ENCODE measurements at places on chromosomes 13 and 19.

GRCh38 chr19:8573316-8573715 is 3.9 kb downstream of the MYO1F start:
- no peak for DNase-seq

GRCh38 chr13:53045189-53045588 is 16.6 kb downstream of the OLFM4 start:
- DNase-seq, result no peak

DNA sequence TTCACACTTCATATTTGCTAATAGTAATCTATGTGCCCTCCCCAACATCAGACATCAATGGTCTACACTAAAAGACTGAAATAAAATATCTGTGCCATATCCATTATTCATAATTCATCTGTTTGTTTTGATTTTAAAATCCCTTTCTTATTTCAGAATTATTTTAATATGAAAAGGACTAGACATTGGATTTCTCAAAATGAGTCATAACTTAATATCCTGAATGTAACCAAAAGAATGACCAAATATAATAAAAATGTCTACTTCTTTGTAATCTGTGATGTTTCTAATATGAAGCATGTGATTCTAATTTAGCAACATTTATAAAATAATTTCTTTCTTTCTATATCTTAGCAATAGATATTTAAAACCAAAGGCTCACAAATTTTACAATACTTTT is 64.9 kb downstream of the MZT1 start:
- DNase-seq, result no peak

DNA sequence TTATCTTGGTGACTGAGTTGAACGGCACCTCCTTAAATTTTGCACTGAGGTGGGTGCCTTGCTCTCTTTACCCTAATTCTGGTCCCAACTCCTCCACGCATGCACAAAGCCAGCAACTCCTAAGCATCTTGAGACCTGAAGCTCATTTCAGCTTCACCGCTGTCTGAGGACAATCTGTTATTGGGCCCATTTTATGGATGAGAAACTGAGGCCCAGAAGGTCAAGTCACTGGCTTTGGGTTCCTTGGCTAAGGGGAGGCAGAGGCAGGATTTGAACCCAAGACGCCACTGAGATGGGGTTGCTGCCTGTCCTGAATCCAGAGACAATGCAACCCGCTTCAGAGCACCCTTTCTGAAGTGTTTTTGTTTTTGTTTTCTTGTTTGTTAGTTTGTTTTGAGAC is 22.7 kb downstream of the TINCR start:
- no peak for DNase-seq

DNA sequence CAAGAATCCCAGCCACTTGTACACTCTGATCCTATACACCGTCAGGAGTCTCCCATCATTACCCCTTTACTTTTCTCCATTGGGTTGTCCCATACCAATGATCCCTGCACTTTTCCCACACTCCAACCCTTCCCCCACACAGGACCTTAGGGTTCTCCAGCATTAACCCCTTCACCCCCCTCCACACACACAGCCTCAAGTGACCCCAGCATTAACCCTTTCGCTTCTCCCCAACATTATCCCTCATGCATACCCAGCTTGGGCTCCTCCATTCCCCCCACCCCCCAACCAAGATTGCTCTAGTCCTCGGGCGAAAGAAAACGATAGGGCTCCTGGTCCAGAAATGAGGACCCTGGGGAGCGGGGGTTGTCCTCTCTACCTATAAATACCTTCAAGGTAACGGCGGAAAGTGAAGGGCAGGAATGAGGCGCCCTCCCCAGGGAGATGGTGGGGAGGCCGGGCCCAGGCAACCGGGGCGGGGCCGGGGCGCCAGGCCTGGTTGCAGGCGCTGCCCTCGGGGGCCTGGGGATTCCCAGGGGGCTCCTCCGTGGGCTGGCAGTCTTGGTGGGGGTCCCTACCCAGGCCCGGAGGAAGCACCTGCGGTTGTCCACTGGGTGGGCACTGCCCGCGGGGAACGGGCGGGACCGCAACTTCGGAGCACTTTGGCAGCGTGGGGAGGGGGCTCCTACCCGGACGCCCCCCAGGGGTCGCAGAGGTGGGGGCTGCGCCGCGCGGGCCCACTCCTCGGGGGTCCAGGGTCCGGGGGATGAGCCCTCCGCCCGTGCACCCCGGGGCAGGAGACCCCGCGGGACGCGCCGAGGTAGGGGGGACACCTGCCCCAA is 757 bp downstream of the WIZ start:
- DNase-seq, result no peak

- DNase-seq, result no peak
Measured at GRCh38 chr13:99416411-99417121, 84.7 kb upstream of the TM9SF2 start.

- no peak for DNase-seq
Measured at GRCh38 chr19:45087531-45087930, 5.4 kb upstream of the PPP1R37 start.

- no peak for DNase-seq
Measured at GRCh38 chr19:41590936-41591335, 15.0 kb downstream of the CEACAM21 start.

- no peak for DNase-seq
Measured at GRCh38 chr13:40595693-40596092, 70.7 kb downstream of the FOXO1 start.

- DNase-seq, result no peak
Measured at GRCh38 chr13:98050041-98050466, 92.8 kb upstream of the FARP1 start.

- no peak for DNase-seq
Measured at GRCh38 chr19:29855741-29856500, 44.1 kb downstream of the CCNE1 start.

- no peak for DNase-seq
Measured at GRCh38 chr13:49315036-49315565, 67.4 kb downstream of the CDADC1 start.

DNA sequence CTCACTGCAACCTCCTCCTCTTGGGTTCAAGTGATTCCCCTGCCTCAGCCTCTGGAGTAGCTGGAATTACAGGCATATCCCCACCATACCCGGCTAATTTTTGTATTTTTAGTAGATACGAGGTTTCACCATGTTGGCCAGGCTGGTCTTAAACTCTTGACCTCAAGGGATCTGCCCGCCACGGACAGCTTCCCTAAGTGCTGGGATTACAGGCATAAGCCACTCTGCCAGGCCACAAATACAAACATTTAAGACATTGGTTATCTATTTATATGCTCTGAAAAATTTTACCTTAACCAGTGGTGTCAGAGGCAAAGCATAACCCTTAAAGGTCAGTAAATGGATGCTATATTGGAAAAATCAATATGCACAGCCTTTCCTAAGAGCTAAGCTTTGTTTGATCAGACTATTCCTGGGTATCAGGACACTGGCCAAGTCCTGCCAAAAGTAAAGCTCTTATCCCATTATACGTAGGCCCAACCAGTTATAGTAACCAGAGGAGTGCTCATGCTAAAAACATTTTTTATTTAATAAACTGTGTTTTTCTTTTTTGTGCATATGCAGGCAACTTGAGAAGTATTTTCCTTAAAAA is 56.4 kb upstream of the STARD13 start:
- no peak for DNase-seq

GRCh38 chr13:98440390-98441055 is 136.4 kb downstream of the STK24 start:
- no peak for DNase-seq

DNA sequence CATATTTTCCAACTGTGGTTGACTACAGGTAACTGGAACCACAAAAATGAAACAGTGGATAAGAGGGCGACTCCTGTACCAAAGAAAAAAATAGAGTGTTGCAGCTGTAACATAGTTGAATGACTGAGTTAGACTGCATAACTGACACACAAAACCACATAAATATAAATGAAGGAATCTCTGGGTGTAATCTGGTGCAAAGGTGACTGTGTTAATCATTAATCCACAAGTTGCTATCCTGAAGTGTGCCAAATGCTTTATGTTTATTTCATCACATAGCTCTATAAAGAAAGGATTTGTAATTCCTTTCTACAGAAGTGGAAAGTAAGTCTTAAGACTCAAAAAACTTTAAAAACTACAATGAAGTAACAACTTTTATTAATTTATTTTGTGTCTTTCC is 6.0 kb upstream of the GJB2 start:
- no peak for DNase-seq

GRCh38 chr13:23567906-23568460 is 2.2 kb upstream of the TNFRSF19 start:
- no peak for DNase-seq

DNA sequence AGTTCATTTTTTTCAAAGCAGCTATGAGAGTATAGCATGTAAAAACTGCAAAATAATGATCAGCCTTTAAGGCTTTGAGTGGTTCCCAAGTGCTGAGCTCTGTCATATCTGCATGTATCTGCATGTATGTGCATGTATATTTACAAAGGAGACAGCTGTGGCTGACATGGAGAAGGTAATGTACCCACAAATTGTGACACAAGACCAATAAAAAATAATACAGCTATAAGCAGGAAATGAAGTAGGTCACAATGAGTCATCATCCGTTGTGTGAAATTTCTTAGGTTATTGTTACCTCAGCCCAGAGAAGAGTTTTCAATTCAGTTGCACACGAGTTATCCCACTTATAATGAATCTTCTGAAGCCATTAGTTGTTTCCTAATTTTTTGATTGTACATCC is 60.9 kb upstream of the MED4 start:
- no peak for DNase-seq

GRCh38 chr19:31385744-31386143 is 36.5 kb upstream of the TSHZ3 start:
- no peak for DNase-seq

- no peak for DNase-seq
Measured at GRCh38 chr19:6061376-6062130, 48.7 kb downstream of the RFX2 start.

- DNase-seq, result no peak
Measured at GRCh38 chr19:36120092-36120983, 5.1 kb downstream of the TBCB start.

GRCh38 chr13:112104881-112105234 is 37.9 kb downstream of the SOX1 start:
- no peak for DNase-seq

DNA sequence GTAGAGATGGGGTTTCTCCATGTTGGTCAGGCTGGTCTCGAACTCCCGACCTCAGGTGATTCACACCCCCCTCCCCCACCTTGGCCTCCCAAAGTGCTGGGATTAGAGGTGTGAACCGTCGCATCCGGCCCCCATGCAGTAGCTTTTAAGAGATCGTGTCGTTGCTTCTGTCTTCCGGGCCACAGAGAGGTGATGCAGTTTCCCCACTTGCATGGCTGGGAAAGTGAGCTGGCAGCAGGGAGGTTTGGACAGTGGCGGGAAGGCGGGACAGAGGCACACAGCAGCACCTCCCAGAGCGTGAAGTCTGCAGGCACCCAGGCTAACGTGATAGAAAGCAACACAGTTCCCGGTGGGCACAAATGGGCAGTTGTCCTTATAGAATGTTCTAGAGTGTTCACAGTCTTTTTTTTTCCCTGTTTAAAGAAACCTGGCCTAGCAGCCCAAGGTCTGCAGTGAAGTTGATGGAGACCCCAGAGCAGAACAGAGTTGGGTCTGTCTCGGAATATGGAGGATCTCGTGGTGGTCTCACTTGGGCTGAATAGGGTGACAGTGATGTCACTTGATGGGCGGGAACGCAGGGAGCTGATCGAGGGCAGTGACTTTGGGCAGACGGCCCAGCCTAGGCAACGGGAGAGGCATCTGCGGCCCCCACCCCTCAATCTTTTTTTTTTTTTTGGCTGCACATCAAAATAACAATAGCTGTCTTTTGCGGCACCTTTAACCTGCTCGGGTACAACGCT is 4.9 kb downstream of the UHRF1 start:
- DNase-seq, result no peak

- DNase-seq, result no peak
Measured at GRCh38 chr19:33840783-33841182, 44.1 kb downstream of the KCTD15 start.

DNA sequence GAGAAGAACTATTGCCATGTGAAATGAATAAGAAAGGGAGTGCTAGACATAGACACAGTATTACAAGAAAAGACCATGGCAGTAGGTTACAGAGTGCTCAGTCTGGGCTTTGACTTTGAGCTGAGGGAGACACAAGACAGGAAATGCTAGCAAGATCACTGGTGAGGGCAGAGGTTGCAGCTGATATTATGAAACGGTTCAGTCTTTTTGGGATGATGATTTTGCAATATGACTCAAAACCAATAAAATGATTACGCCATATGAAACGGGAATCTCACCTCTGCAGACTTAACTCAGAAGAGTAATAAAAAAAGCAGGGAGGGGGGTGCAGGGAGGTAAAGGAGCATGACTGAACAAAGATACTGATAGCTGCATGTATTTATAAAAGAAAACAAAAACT is 123.1 kb downstream of the RBM26 start:
- DNase-seq, result no peak

GRCh38 chr13:24709186-24709913 is 29.1 kb downstream of the ATP12A start:
- DNase-seq, result no peak

DNA sequence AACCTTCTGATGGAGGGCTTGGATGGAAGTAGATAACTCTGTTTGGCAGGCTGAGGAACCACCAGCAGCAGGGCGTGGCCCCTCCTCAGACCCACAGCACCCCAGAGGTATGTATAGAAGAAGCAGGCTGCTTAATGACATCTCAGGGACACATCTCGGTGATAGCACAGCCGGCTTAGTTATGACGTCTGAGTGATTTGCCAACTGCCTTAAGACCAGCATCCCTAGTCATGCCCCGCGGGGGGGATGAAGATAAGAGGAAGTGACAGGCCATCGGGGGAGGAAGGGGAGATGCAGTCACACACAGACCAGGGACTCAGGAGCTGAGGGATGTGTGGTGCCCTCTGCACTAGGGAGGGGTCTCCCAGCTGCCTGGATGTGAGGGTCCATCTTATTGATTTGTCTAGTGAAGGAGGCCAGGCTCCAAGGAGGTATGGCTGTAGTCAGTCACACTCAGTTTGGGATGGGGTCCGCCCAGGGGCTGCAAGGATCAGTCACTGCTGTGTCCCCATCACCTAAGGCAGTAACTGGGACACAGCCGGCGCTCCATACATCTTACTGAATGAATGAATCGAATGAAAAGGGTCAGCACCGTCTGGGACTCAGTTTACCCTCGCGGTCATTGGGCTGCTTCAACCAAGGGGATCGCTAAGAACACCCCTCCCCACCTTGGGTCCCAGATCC is 19.2 kb upstream of the ERCC1 start:
- no peak for DNase-seq

- DNase-seq, result no peak
Measured at GRCh38 chr19:19224852-19225494, 13.2 kb downstream of the NCAN start.

- no peak for DNase-seq
Measured at GRCh38 chr13:73110814-73111213, 52.0 kb downstream of the KLF5 start.

Measured in C1 segment of cervical spinal cord (tissue), 14 donors.